Stimulated activated CD8-positive, alpha-beta memory T cell treated with anti-CD3 and anti-CD28 coated beads, Interleukin-15, amount 100 ng/mL, for 24 hours (primary cell): ENCODE measurements at places on chromosomes 4 and X.

DNA sequence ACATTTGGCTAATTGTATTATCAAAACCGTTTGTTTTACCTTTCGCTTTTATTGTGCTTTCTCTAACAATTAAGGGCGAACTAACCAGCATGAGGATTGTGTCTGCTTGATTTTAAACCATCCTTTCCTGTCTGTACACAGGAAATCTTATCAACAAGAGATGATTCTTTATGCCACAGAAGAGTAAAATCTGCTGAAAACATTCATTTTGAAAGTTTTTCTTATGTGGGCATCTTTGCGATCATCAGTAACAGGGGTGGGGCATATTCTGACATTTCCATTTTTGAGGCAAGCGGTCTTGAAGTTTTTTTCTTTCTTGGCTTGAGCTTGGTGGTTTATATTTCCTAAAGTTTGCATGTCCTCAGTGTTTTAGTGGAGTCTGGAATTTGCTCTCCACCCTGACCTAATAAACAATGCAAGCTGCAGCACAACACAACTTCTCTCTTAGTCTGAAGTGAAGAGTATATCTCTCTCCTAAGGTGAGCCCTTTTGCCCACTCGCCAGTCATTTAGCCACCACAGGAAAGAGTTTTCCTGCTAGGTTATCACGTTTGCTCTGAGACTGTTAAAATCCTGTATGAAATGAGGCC, 26.6 kb downstream of the NFKB1 start:
- DNase-seq: no peak

DNA sequence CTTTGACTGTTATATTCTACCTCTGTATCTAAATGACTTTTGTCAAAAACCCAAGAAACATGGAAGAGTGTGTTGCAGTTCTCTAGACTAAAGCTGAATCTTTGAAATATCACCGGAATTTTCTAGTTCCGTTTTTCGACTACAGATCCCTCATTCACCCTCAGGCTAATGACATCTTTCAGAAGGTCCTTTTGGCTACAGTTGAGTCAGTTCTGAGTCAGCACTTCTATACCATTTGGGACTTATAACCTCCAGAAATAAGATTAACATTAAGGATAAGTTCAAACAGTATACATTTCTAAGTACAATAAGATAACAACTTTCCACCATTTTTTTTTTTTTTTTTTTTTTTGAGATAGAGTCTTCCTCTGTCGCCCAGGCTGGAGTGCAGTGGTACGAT, 331.0 kb upstream of the CPXCR1 start:
- DNase-seq: no peak

GRCh38 chrX:115892056-115892708, 278.4 kb upstream of the AGTR2 start:
- DNase-seq: no peak

- DNase-seq: no peak
These were observed 41.0 kb upstream of the JADE1 start for GRCh38 chr4:128768373-128768996.

DNA sequence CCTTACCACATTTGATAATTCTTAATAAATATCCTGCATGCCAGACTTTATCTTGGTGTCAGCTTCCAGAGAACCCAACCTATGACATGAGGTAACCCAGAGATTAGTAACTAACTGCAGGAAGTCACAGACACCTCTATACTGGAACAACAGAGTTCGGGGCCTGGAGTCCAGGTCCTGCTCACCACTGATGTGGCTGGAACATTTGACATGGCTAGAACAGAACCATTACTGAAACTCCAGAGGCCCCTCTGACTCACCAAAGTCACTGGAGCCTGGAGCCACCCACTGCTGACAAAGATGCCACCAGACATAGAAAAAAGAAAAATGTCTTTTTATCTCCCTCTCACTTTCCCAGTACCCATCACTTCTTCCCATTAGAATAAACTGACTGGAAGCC, 403.7 kb downstream of the MID1IP1 start:
- no peak for DNase-seq

GRCh38 chr4:156773648-156774357, 197.8 kb downstream of the PDGFC start:
- no peak for DNase-seq

- DNase-seq: no peak
These were observed 556 bp upstream of the SLC25A43 start for GRCh38 chrX:119398587-119398973.

DNA sequence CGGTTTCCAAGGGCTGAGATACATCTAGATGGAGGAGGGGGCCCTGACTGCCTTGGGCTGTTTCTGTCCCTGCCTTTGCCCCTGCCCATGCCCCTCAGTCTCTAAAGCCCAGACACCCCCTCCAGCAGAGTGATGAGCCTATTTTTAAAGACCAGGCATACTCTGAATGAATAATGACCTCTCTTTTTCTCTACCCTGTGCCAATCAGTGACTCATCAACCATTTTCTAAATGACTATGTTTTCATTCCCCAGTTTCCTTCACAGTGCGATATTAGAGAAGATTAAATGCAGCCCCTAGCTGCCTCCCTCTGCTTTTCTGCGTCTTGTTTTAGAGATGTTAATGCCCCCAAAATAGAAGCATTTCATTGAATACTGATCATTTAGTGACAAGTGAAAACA, 15.5 kb upstream of the NHS start:
- DNase-seq: no peak

DNA sequence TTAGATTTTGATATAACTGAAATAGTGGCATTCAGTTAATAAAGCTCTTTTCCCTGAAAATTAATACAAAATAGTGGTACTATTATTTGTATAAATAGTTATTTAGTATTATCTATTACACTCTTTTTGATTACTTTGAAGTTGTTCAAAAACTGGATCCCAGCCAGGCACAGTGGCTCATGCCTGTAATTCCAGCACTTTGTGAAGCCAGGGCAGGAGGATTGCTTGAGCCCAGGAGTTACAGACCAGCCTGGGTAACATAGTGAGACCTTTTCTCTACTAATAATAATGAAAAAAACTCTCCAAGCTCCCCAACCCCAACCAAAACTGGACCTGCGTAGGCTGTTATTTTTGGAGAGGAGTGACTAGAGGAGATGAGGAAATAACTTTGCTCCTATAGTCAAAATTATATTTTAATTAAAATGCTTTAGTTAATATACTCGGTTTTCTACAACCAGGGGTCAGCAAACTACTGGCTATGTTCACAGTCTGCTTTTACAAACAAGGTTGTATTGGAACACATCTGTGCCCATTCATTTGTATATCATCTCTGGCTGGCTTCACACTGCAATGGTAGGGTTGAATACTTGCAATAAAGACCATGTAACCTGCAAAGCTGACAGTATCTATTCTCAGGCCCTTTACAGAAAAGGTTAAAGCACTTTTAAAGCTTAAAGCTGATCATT, 27.6 kb downstream of the GUCY1A1 start:
- no peak for DNase-seq

- no peak for DNase-seq
These were observed 133.7 kb downstream of the DCLK2 start for GRCh38 chr4:150211799-150212445.

- no peak for DNase-seq
These were observed 205.3 kb downstream of the SLC39A8 start for GRCh38 chr4:102139932-102140331.

GRCh38 chrX:106987488-106987887, 12.5 kb downstream of the MORC4 start:
- no peak for DNase-seq

DNA sequence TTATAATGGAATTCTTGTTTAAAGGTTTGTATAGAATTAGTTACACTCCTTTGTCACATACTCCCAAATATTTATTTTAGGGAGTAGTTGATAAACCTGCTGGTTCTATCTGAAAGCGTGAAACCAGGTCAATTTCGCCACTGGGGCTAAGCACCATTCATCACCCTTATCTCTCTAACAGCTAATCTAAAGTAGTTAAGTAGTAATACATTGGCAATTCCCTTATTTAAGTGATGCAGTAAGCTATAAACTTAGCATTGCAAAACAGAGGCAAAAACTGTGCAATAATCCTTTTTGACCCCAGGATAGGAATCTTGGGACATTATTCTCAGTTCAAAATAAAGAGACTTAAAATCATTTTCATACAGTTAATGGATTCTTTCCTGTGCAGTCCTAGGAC, 33.7 kb upstream of the PTPN13 start:
- DNase-seq: no peak

DNA sequence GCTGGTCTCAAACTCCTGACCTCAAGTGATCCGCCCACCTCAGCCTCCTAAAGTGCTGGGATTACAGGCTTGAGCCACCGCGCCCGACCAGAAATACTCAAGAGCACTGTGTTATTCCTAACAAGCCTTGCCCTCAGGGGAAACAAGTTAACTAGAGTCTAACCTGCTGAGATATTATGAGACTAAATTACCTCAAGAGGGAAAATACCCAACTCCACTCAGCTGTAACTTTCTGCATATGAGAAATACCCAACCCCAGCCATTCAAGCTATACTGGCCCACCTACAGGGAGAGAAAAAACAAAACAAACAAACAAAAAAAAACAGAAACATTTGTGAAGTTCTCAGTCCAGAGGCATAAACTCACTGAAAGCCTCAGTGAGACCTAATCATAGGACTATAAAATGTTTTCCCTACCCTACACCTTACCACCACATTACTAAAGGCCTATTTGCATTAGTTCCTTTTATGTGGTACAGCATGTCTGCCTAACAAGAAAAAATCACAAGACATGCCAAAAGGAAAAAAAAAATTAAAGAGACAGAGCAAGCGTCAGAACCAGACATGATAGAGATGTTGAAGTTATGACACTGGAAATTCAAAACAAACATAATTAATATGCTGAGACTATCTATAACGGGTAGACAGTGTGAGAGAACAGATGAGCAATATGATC, 876.0 kb downstream of the FSTL5 start:
- DNase-seq: no peak

DNA sequence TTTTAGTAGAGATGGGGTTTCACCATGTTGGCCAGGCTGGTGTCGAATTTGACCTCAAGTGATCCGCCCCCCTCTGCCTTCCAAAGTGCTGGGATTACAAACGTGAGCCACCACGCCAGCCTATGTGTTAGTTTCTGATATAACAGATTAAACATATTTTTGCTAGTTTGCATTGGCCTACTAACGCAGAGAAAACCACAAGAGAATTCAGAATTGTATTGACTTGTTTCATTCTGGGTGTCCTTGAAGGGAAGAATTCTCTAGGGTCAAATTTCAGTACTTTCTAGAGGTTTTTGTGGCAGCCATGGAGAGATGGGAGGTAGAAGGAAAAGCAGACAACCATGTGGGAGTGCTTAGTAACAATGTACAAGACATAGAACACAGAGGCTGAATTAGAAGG, 46.1 kb upstream of the BMPR1B start:
- DNase-seq: no peak

DNA sequence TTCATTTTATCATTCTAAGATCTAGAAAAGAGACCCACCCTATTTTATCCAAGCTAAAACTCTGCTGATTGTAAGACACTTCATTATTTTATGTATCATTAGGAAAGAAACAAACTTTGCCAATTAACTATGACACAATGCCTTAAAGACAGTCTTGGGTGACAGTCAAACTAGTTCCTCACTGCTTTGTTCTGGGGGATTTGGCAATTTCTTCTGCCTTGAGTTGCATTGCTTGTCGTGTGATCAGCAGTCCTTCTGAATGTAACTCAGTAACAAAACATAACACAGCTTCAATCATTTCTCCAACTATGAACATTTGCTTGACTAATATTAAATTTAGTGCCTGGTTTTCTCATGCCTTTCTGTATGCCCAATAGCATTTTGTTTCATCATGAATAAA, 577.9 kb upstream of the DIPK2B start:
- no peak for DNase-seq

- no peak for DNase-seq
These were observed 26.6 kb downstream of the ADRA2C start for GRCh38 chr4:3792813-3793212.

GRCh38 chr4:184489771-184490170, 15.4 kb upstream of the IRF2 start:
- DNase-seq: no peak

DNA sequence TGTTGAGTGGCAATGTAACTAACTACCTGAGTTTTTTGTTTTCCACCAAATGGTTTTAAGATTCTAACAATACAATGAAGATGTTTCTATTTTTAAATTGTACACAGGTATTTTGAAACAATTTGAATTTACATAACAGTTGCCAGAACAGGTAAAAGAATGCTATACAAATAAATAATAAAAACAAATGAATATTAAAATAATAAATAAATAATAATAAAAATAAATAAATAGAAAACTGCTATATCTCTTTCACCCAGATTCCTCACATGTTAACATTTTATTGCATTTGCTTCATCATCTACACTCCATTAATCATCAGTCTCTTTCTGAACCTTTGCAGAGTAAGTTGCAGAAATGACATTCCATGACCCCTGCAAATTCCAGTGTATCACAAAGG, 32.3 kb upstream of the DSPP start:
- no peak for DNase-seq

DNA sequence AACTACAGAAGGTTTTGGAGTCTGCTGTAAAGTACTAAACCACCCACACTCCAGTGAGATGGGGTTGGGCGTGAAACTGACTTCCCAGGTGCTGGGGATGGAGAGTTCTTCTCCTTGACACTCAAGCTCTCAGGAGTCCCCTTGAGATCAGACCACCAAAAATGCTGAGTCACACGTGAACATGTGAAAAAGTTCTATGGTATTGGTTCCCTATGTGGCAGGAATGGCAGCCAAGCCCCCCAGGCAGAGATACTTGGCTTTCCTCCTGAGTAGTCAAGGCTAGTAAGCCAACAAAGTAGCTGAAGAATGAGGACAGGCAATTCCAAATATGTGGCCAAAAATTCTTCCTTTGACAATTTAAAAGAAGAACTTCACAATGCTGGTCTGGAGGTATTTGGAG, 222.0 kb upstream of the ADAMTS3 start:
- DNase-seq: no peak

DNA sequence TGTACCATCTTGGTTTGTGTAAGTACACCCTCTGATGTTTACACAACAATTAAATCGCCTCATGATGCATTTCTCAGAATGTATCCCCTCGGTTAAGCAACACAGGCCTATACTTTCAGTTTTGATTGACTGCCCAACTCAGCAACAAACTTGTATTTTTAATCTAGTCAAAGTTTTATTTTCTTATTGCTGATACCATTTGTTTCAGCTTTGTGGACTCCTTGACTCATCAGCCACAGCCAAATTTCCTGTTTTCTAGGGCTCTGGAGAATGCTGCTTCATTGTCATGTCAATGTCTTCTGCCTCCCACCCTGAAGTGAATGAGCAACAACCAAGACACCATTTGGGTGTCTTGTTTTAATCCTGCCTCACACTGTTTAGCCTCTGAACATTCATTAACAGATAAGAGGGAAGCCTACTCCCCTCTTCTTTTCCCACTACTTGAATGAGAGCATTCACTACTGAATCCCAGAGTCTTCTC, 14.0 kb downstream of the BBS12 start:
- DNase-seq: no peak

GRCh38 chr4:27152703-27153102, 292.1 kb downstream of the STIM2 start:
- DNase-seq: no peak

- DNase-seq: no peak
These were observed 569.8 kb upstream of the IGFBP7 start for GRCh38 chr4:57679969-57680368.

- DNase-seq: no peak
These were observed 261.3 kb downstream of the QDPR start for GRCh38 chr4:17250591-17250990.

GRCh38 chr4:1154523-1155182, 17.7 kb downstream of the SPON2 start:
- no peak for DNase-seq
